ENCODE measurements at places on chromosomes 12 and 14. TPM values are rescaled to one million over a fixed set of nuclear protein-coding genes. Genes with fewer than 3 reads are reported as not detected.

The SLC6A15 gene
- polyA plus RNA-seq, result not detected

The LRP1-AS gene
- not detected for polyA plus RNA-seq

The CHGA gene
- polyA plus RNA-seq, result not detected

DNA sequence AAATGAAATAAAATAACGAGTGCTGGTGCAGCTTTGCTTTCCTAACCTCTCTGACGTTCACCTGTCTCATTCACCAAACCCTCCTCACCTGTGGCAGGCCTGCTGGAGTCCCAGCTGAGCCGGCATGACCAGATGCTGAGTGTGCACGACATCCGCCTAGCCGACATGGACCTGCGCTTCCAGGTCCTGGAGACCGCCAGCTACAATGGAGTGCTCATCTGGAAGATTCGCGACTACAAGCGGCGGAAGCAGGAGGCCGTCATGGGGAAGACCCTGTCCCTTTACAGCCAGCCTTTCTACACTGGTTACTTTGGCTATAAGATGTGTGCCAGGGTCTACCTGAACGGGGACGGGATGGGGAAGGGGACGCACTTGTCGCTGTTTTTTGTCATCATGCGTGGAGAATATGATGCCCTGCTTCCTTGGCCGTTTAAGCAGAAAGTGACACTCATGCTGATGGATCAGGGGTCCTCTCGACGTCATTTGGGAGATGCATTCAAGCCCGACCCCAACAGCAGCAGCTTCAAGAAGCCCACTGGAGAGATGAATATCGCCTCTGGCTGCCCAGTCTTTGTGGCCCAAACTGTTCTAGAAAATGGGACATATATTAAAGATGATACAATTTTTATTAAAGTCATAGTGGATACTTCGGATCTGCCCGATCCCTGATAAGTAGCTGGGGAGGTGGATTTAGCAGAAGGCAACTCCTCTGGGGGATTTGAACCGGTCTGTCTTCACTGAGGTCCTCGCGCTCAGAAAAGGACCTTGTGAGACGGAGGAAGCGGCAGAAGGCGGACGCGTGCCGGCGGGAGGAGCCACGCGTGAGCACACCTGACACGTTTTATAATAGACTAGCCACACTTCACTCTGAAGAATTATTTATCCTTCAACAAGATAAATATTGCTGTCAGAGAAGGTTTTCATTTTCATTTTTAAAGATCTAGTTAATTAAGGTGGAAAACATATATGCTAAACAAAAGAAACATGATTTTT is 17.1 kb upstream of the AMN start:
- H3K27ac ChIP-seq, result no peak overlapping the region
- H3K27me3 ChIP-seq, result no peaks in the 10 kb centered on the region
- no peak for DNase-seq
- no peak overlapping the region for H3K4me3 ChIP-seq

DNA sequence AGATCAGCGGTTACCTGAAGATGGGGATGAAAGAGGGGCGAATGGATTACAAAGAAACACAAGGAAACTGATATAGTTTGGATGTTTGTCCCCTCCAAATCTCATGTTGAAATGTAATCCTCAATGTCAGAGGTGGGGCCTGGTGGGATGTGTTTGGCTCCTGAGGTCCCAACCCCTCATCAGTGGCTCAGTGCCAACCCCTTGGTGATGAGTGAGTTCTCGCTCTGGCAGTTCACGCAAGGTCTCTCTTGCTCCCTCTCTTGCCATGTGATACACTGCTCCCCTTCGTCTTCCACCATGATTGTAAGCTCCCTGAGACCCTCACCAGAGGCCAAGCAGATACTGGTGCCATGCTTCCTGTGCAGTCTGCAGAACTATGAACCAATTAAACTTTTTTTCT is 28.0 kb downstream of the ITGA7 start:
- H3K36me3 ChIP-seq, result no peaks in the 10 kb centered on the region
- H3K4me1 ChIP-seq, result peaks cover 2% of the 10 kb centered on the region
- H3K4me3 ChIP-seq, result no peak overlapping the region
- DNase-seq, result no peak
- H3K27me3 ChIP-seq, result peaks cover 5% of the 10 kb centered on the region

GRCh38 chr12:89210277-89210676 is 142.0 kb downstream of the DUSP6 start:
- no peak overlapping the region for H3K4me3 ChIP-seq
- H3K27me3 ChIP-seq, result no peaks in the 10 kb centered on the region
- peaks cover 17% of the 10 kb centered on the region for H3K4me1 ChIP-seq
- H3K27ac ChIP-seq, result no peak overlapping the region
- no peaks in the 10 kb centered on the region for H3K36me3 ChIP-seq
- DNase-seq, result no peak

- no peaks in the 10 kb centered on the region for H3K36me3 ChIP-seq
- no peaks in the 10 kb centered on the region for H3K4me1 ChIP-seq
- no peak for DNase-seq
Measured at GRCh38 chr14:78451319-78451695, 281.1 kb downstream of the NRXN3 start.

GRCh38 chr14:90620568-90621077 is 195.6 kb downstream of the TTC7B start:
- no peak for DNase-seq
- H3K4me1 ChIP-seq, result no peaks in the 10 kb centered on the region
- no peaks in the 10 kb centered on the region for H3K36me3 ChIP-seq
- H3K4me3 ChIP-seq, result no peak overlapping the region
- no peaks in the 10 kb centered on the region for H3K27me3 ChIP-seq
